ENCODE measurements at places on chromosomes 16 and 17. TPM values are rescaled to one million over a fixed set of nuclear protein-coding genes. Genes with fewer than 3 reads are reported as not detected.
A peak's percentile ranks its signal among the peaks of the same experiment; 100 is the strongest.

DNA sequence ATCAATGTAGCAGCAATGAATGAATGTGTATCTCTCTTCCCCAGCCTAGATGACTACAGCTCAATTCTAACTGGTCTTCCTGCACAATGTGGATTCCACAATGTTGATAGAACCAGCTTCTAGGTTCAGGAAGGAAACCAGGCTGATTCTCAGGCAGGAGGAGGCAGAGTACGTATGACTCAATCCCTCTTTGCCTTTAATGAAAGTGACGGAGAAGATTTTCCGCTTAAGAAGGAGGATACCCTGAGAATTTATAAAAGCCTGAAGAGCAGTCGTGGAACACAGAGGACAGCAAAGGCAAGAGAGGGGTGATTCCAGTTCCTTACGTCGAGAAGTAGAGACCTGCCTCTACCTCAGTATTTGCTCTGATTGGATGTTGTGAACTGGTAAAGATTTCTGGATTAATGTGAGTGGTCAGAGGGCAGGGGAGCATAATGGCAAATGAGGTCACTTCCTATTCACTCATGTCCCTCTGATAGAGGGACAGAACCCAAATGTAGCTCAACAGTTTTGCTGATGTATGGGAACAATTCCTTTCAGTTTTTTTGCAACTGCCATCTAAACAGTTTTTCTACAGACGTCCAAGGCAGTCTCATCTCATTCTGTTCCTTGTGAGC is 15.0 kb upstream of the SLC16A11 start:
- H3K4me1 ChIP-seq, result peaks cover 18% of the 10 kb centered on the region
- no peak overlapping the region for H3K27ac ChIP-seq
- H3K36me3 ChIP-seq, result no peaks in the 10 kb centered on the region
- H3K27me3 ChIP-seq, result no peaks in the 10 kb centered on the region

The KCNJ12 gene
- total RNA-seq, result not detected

- no peak overlapping the region for H3K4me3 ChIP-seq
- peaks cover 24% of the 10 kb centered on the region for H3K4me1 ChIP-seq
- H3K27me3 ChIP-seq, result peaks cover 35% of the 10 kb centered on the region
- no peak overlapping the region for H3K27ac ChIP-seq
- no peaks in the 10 kb centered on the region for H3K36me3 ChIP-seq
Measured at GRCh38 chr16:85752511-85753420, 1.9 kb upstream of the C16orf74 start.

DNA sequence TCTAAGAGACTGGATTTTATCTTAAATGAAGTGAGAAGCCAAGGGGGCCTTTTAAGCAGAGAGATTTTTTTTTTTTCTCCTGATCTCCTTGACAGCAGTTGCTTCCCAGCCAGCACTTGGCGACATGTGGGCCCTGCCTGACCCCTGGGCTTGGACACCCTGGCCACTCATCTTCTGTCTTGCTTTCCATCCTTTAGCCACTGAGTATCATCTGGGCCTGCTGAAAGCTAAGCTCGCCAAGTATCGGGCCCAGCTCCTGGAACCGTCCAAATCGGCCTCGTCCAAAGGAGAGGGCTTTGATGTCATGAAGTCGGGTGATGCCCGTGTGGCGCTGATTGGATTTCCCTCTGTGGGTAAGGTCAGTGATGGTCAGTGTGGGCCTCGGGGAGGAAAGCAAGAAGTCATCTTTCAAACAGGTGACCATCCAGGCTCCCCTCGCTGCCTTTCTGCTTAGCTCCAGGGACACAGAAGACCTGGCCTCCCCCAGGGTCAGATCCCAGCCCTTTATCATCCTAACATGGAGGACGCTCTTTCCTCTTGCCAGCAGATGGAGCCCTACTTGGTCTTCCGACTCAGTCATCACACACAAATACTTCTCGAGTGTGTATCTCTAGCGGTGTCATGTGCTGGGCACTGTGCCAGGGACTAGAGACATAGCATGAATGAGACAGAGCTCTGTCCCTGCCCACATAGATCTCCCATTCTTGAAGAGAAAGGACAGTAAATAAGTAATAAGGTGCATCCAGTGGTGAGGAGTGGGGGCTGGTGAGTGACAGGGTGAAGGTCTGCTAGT is 6.1 kb downstream of the DRG2 start:
- H3K27ac ChIP-seq, result no peak overlapping the region
- H3K4me3 ChIP-seq, result no peak overlapping the region
- peaks cover 24% of the 10 kb centered on the region for H3K36me3 ChIP-seq
- no peaks in the 10 kb centered on the region for H3K27me3 ChIP-seq

GRCh38 chr16:4870138-4870671 is 22.9 kb downstream of the UBN1 start:
- H3K4me3 ChIP-seq, result no peak overlapping the region
- H3K36me3 ChIP-seq, result peaks cover 16% of the 10 kb centered on the region
- peaks cover 4% of the 10 kb centered on the region for H3K4me1 ChIP-seq
- no peak overlapping the region for H3K27ac ChIP-seq

The CSH2 gene
- total RNA-seq, result not detected

- H3K36me3 ChIP-seq, result no peaks in the 10 kb centered on the region
- no peak for DNase-seq
- H3K4me1 ChIP-seq, result no peaks in the 10 kb centered on the region
- peaks cover 4% of the 10 kb centered on the region for H3K27me3 ChIP-seq
- no peak overlapping the region for H3K4me3 ChIP-seq
- H3K27ac ChIP-seq, result no peak overlapping the region
Measured at GRCh38 chr16:65825191-65825856, 541.2 kb upstream of the CDH5 start.

GRCh38 chr17:51071556-51071955 is 49.1 kb downstream of the SPAG9 start:
- no peaks in the 10 kb centered on the region for H3K27me3 ChIP-seq
- no peak for DNase-seq
- H3K4me1 ChIP-seq, result peaks cover 20% of the 10 kb centered on the region
- peaks cover 7% of the 10 kb centered on the region for H3K36me3 ChIP-seq
- no peak overlapping the region for H3K27ac ChIP-seq
- no peak overlapping the region for H3K4me3 ChIP-seq

DNA sequence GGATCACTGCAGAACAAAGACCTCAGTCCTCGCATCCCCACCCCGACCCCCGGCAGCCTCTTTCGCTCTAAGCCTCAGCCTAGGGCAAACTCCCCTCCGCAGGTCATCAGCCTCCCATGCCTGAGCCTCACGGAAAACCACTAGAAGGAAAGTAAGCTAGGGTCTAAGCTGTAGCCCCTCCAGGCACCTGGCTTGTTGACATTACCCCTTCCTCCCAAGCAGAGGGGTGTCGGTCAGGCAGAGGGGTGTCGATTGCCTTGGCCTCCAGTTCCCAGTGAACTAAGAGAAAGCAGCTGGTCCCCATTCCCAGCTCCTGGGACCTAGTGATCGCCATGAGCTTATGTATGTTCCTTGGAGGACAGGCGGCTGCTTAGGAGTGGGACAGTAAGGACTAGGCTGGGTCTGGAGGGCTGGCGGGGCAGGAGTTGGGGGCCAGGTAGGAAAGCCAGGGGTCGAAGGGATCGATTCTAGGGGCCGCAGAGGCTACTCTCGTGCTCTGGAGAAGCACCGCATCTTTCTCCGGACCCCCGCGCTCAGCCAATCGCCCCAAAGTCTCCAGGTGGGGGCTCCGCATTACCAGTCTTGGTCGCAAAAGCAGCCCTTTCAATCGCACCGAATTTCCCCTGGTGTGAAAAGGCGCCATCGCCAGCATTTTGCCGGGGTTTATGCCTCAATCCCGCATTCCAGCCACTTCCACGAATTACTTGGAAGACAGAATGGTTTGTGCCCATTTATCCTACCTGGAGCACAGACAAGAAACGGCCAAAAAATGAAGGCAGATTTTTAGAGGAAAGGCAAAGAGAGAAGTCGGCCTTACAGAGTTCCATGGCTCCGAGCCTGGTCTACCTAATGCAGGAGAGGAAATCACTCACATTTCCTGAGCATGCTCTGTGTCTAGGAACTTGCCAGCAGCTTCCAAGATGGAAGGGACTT is 21.3 kb upstream of the HOXB13 start:
- no peak overlapping the region for H3K27ac ChIP-seq
- H3K4me1 ChIP-seq, result peaks cover 24% of the 10 kb centered on the region
- no peak for DNase-seq

- no peaks in the 10 kb centered on the region for H3K36me3 ChIP-seq
- no peaks in the 10 kb centered on the region for H3K4me1 ChIP-seq
- no peak for DNase-seq
- no peak overlapping the region for H3K27ac ChIP-seq
Measured at GRCh38 chr17:14940108-14940937, 324.8 kb downstream of the PMP22 start.

DNA sequence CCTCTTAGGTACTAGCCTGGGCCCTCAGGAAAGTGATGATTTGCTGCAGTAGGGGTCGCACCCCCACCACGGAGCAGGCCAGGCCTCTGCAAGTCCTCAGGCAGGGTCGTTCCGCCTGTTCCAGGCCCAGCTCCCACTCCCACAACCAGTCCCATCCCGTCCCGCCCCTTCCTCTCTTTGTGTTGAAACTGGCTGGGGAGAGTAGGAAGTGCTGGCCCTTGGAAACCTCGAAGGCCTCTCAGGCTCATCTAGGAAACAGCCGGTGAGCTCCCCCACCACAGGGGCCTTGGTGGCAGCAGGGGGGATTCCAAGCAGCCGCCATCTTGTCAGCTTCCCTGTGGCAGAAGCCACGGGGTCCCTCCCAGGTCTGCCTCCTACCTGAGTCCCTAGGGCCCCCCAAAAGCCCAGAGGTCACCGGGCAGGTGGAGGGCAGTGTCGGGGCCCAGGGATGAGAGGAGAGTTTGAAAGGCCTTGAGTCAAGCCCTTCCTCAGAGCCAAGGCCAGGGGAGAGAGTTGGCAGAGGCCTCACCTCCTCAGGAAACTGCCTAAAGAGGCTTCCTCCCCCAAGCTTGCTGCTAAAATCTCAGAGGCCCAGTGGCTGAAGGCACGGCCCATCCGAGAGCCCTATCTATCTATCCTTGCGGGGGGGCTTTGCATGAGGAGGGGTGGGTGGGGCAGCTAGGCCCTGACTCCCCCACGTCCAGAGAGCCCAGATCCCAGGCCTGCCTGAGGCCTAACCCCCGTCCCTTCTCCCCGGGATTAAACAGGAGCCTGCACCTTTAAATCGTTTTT is 22.2 kb downstream of the MMP15 start:
- no peaks in the 10 kb centered on the region for H3K27me3 ChIP-seq
- no peaks in the 10 kb centered on the region for H3K4me1 ChIP-seq
- H3K36me3 ChIP-seq, result no peaks in the 10 kb centered on the region
- no peak overlapping the region for H3K4me3 ChIP-seq

The CCL16 gene
- not detected for total RNA-seq

DNA sequence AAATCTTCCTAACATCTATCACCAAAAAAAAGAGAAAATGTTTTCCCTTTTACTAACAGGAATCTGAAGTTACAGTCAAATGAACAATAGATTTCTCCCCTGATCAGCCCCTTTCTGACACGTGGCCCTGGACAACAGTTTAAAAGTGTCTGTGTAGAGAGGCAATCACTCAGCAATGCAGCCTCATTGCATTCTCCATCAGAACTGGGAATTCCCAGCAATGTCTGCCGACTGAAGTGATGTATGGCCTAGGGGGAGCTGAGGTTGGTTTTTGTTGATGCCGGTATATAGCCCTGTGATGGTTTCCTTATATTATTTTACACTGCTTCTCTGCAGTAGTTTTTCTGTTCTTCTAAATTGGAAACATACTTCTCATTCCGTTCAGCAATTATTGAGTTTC is 904.3 kb upstream of the CDH8 start:
- no peaks in the 10 kb centered on the region for H3K36me3 ChIP-seq
- no peak for DNase-seq
- no peak overlapping the region for H3K27ac ChIP-seq
- H3K4me1 ChIP-seq, result no peaks in the 10 kb centered on the region
- no peak overlapping the region for H3K4me3 ChIP-seq
- H3K27me3 ChIP-seq, result no peaks in the 10 kb centered on the region

The MARCHF10 gene
- not detected for total RNA-seq

DNA sequence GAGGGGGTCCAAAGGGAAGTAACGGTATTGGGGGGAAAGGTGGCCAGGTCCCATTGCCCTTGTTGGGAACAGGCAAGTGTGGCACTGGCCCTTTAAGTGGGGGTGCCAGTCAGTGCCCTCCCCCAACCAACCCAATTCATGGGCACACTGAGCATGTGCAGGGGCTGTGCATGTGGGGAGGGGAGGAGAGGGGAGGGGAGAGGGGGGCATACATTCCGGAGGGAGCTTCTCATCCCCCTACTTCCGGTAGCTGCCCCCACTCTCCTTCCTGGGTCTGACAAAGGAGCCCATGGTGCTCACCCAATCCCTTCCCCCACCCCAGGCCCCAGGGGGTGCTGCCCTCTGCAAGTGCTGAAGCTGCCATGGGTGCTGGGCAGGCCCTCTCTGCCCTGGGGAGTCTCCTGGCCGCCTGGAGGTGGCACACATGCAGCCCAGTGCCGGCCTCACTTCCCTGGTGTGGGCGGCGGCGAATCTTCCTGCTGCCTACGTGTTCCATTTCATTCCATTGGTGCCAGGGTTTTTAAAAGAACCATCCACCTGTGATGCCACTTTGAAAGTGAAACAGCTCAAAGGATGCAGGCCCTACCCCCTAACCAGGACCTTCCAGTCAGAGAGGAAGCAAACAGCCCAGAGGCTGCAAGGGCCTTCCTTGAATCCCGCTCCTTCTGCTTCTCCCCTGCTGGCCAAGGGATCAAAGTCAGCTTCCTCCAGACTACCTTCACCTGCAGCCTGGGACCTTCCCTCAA is 11.0 kb downstream of the HEXIM2 start:
- peak; percentile 64 for DNase-seq
- H3K36me3 ChIP-seq, result no peaks in the 10 kb centered on the region
- H3K4me3 ChIP-seq, result peak overlapping the region; percentile 50
- peaks cover 25% of the 10 kb centered on the region for H3K4me1 ChIP-seq
- H3K27ac ChIP-seq, result peak overlapping the region; percentile 82

DNA sequence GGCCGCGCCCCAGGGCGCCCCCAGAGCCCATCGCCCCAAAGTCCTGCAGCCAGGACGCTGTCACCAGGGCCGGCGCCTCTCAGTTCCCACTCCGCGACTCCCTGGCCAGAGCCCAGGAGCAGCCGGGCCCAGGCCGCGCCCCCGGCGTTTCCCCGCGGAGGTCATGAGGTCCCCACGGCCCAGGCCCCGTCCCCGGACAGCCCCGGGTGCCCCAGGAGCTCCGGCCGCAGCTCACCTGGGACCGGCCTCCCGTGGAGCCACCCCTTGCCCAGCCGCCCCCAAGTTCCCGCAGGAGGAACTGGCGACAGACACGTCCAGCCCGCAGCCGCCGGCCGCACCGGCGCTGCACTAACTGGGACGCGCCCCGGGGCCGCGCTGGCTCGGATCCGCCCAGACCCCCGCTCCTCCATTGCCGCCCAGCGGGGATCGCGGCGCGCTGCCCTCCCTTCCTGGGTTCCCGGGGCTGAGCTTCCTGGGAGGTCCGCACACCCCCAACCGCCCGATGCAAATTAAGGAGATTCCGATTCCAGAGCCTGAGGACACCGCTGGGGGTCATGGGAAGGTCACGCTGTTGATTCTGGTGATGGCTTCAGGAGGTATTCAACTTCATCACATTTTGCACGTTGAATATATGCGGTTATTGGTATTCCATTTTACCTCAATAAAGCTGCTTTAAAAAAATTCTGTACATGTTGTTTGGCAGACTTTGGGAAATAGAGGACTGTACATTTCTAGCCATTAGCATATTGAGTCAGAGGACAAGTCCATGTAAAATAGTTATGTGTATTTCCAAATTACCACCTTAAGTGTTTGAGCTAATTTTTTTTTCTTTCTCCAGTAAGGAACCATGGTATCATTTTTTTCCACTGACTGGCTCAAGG is 9.9 kb downstream of the AHSP start:
- H3K27ac ChIP-seq, result peak overlapping the region; percentile 34
- peak overlapping the region; percentile 42 for H3K4me3 ChIP-seq
- H3K4me1 ChIP-seq, result peaks cover 15% of the 10 kb centered on the region
- peaks cover 56% of the 10 kb centered on the region for H3K27me3 ChIP-seq

GRCh38 chr17:58416937-58417299 is 416 bp downstream of the RNF43 start:
- no peak for DNase-seq
- H3K27ac ChIP-seq, result no peak overlapping the region

The GAN gene
- total RNA-seq, result 10.7 TPM

The TMEM98 gene
- total RNA-seq, result not detected

Data from activated naive CD8-positive, alpha-beta T cell treated with anti-CD3 and anti-CD28 coated beads for 36 hours (primary cell).